ENCODE measurements at places on chromosomes 2 and 18.

DNA sequence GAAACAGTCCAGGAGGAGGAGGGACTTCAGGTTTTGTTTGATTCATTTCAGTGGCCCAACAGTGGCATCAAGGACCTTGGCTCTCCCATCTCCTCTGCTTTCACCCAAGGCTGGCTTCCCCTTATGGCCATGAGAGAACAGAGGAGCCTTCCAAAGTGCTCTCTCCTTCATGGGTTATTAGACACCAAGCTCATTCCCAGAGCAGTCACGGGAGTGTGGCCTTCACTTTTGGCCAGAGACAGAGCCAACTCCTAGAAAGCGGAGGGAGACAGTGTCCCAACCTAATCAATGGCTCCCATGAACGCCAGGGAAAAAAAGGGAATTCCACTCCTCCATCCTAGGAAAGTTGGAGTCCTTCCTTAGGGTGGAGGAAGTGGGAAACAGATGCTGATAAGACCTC lies 871 bp upstream of the DUSP28 start:
- no peak for DNase-seq
- H3K27me3 ChIP-seq = peaks cover 4% of the 10 kb centered on the region
- peaks cover 11% of the 10 kb centered on the region for H3K36me3 ChIP-seq
- no peak overlapping the region for H3K4me3 ChIP-seq
- no peak overlapping the region for H3K27ac ChIP-seq

DNA sequence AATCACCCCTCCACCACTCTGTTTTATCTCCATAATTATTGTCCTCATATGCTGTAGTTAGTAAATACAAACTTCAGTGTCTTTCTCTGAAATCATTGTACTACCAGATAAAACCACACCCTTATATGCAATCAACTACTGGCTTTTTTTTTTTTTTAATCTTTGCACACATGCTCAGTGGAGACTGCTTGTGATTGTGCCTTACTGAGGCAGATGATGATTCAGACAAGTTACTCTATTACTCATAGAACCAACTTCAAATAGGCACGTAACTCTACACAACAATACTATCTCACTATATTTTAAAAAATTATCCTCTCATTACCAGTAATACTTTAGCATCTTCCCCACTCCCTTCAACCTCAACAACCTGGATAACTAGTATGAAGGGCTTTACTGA lies 1278.4 kb upstream of the PIK3C3 start:
- no peak for DNase-seq
- no peaks in the 10 kb centered on the region for H3K4me1 ChIP-seq
- no peaks in the 10 kb centered on the region for H3K36me3 ChIP-seq
- H3K27me3 ChIP-seq = no peaks in the 10 kb centered on the region
- no peak overlapping the region for H3K4me3 ChIP-seq

- peaks cover 57% of the 10 kb centered on the region for H3K4me1 ChIP-seq
- H3K4me3 ChIP-seq = no peak overlapping the region
- no peaks in the 10 kb centered on the region for H3K27me3 ChIP-seq
These were observed 159.2 kb downstream of the FAM210A start for GRCh38 chr18:13566941-13567746.

- no peaks in the 10 kb centered on the region for H3K36me3 ChIP-seq
- no peaks in the 10 kb centered on the region for H3K27me3 ChIP-seq
- H3K4me3 ChIP-seq = no peak overlapping the region
- DNase-seq = no peak
- H3K27ac ChIP-seq = no peak overlapping the region
These were observed 5.5 kb downstream of the MEX3C start for GRCh38 chr18:51192026-51192425.

DNA sequence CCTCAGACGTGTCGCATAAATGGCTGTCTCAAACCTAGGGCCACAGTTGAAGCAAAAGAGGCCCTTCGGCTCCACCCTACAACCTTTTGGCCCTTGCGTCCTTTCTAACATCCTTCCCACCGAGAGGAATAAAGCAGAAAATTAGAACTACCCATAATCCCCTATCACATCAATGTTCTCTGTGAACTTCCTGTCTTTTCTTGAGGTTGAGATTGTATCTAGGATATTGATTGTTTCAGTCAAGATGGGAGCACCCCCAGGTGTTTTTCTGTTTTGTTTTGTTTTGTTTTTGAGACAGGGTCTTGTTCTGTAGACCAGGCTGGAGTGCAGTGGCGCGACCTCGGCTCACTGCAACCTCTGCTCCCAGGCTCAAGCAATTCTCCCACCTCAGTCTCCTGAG lies 23.6 kb downstream of the INPP5D start:
- no peak overlapping the region for H3K4me3 ChIP-seq
- no peaks in the 10 kb centered on the region for H3K27me3 ChIP-seq
- DNase-seq = no peak
- peaks cover 37% of the 10 kb centered on the region for H3K4me1 ChIP-seq
- H3K27ac ChIP-seq = peak overlapping the region; percentile 88

- H3K27ac ChIP-seq = peak overlapping the region; percentile 56
- H3K4me3 ChIP-seq = no peak overlapping the region
- H3K27me3 ChIP-seq = no peaks in the 10 kb centered on the region
- peaks cover 19% of the 10 kb centered on the region for H3K36me3 ChIP-seq
- H3K4me1 ChIP-seq = peaks cover 14% of the 10 kb centered on the region
- peak; percentile 37 for DNase-seq
These were observed 11.8 kb downstream of the IWS1 start for GRCh38 chr2:127514485-127514884.

DNA sequence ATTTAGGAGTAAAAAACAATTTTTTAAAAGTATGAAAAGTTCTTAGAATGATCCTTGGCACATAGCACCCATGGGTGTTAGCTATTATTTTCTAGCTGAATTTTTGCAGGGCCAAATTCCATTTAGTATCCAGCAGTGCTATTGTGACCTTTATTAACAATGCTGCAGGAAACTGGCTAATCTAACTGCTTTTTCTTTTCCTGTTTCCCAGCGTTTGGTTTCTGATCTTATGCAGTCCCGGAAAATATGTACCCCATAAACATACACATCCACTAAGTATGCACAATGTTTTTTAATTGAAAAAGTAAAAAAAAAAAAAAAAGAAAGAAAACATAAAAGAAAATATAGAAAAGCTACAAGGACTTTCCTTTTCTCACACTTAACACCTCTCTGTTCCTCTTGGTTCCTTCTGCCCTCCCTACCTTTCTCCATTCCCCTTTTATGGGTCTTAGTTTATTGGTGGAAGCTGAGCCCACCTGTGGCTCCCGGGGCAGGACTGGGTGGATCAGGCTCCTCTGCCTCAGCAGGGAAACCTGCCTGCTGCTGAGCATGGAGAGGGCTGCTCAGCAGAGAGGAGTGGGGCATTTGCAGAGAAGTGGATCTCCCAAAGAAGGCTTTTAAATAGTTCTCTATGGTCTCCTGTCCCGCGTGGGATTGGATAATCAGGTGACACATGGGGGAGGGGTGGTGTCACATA lies 9.3 kb upstream of the SLC16A14 start:
- H3K36me3 ChIP-seq = no peaks in the 10 kb centered on the region
- H3K4me3 ChIP-seq = no peak overlapping the region
- no peaks in the 10 kb centered on the region for H3K4me1 ChIP-seq
- no peaks in the 10 kb centered on the region for H3K27me3 ChIP-seq
- H3K27ac ChIP-seq = no peak overlapping the region
- DNase-seq = no peak

- H3K27me3 ChIP-seq = peaks cover 4% of the 10 kb centered on the region
- H3K4me1 ChIP-seq = peaks cover 23% of the 10 kb centered on the region
- H3K36me3 ChIP-seq = no peaks in the 10 kb centered on the region
- H3K4me3 ChIP-seq = no peak overlapping the region
These were observed 45.0 kb upstream of the MTCL1 start for GRCh38 chr18:8660316-8660715.

- no peaks in the 10 kb centered on the region for H3K36me3 ChIP-seq
- peak; percentile 82 for DNase-seq
- H3K4me1 ChIP-seq = peaks cover 13% of the 10 kb centered on the region
- H3K4me3 ChIP-seq = peak within 1 kb of the TSS; percentile 66
These were observed at the start of gene ANXA4 for GRCh38 chr2:69741575-69742321. Gene ANXA4 (plus strand): TSS chr2:69742134. CDS start chr2:69781566, 39,432 bp downstream.

DNA sequence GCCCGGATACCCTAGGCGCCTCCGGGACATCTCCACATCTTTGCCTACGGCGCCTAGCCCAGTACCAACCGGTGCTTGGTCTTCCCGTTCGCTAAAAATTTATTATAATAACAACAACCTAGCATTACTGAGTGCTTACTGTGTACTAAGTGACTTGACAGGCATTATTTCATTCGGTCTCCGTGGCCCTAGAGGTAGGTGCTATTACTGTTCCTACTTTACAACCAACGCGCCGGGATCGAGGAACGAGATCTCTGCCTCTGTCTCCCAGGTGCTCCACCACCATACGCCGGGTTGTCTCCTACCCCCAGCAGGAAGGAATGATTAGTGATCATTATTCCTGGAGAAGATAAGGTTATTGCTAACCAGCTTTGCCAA lies 657 bp upstream of the BIN1 start:
- H3K4me3 ChIP-seq = peak overlapping the region; percentile 98
- H3K36me3 ChIP-seq = peaks cover 9% of the 10 kb centered on the region
- DNase-seq = no peak
- H3K27me3 ChIP-seq = no peaks in the 10 kb centered on the region

- H3K4me3 ChIP-seq = no peak overlapping the region
- no peak for DNase-seq
- H3K27me3 ChIP-seq = no peaks in the 10 kb centered on the region
These were observed 100.1 kb upstream of the ARL4C start for GRCh38 chr2:234596696-234597575.

DNA sequence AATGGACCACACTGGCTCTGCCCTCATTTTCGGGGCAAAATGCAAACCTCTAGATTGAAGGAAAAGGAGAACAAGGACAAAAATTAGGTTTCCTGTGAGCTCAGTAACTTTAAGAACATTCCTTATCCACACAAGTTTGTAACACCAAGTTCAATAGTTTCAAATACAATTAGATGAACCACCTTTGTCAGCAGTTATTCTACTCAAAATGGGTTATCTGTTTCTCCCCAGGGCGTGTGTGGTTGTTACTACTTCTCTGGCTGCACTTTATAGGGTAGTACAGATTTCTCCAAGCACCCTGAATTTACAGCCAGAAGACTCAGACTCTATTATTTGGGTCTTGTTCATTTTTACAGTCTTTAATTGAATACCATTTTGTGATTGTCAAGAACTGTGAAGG lies 45.0 kb upstream of the TANK start:
- no peaks in the 10 kb centered on the region for H3K36me3 ChIP-seq
- H3K27ac ChIP-seq = no peak overlapping the region
- no peaks in the 10 kb centered on the region for H3K4me1 ChIP-seq
- no peaks in the 10 kb centered on the region for H3K27me3 ChIP-seq
- no peak overlapping the region for H3K4me3 ChIP-seq

GRCh38 chr2:205496772-205497171 lies 185.5 kb upstream of the NRP2 start:
- no peaks in the 10 kb centered on the region for H3K36me3 ChIP-seq
- H3K4me1 ChIP-seq = peaks cover 5% of the 10 kb centered on the region
- H3K4me3 ChIP-seq = no peak overlapping the region
- DNase-seq = peak; percentile 88
- peak overlapping the region; percentile 67 for H3K27ac ChIP-seq

DNA sequence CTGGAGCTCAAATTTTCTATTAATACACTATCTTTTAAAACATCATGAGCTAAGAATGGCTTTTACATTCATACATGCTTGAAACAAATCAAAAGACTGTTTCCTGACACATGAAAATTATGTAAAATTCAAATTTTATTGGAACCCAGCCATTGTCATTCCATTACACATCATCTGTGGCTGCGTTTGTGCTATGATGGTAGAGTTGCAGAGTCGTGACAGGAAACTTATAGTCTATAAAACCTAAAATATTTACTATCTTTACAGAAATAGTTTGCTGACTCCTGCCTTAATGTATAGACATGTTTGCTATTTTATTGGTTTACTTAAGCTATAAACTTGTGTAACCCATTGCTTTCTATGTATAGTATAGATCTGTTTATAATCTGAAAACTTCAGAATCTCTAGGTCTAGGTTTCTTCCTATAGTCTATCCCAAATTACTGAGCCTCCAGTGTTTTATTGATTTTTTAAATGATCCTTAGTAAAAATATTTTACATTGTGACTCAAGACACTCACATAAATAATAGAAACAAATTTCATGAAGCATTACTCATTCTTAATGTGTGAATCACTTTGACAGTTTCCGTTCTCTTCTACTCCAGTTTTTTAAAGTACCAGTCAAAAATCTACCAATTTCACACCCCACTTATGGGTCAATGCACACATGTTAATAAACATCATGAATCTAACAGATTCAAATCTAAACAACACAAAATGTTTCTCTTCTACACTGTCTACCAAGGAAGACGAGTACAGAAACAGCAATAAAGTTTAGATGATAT lies 26.4 kb upstream of the MRPL19 start:
- no peak overlapping the region for H3K27ac ChIP-seq
- no peak for DNase-seq
- H3K4me3 ChIP-seq = no peak overlapping the region

DNA sequence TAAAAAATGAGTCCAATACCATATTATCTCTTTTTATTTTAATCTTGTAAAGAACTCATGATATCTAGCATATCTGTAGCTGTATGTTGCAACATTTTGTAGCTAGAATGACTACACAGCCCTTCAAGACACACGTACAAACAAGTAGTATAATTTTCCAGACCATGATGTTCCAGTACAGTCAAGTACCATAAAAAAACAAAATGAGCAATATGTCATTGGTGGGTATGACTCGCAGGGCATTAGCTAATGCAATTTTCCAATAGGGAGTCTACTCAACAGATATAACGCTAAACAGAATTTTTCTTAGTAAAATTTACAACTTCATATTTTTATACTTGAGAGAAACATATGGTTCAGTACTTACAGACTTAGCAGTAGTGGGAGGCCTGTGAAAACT lies 53.6 kb upstream of the UGP2 start:
- peak; percentile 76 for DNase-seq
- H3K27me3 ChIP-seq = no peaks in the 10 kb centered on the region
- H3K4me3 ChIP-seq = no peak overlapping the region
- no peaks in the 10 kb centered on the region for H3K36me3 ChIP-seq
- H3K27ac ChIP-seq = peak overlapping the region; percentile 26
- peaks cover 8% of the 10 kb centered on the region for H3K4me1 ChIP-seq

GRCh38 chr2:160201849-160202539 lies 1.9 kb upstream of the ITGB6 start:
- no peaks in the 10 kb centered on the region for H3K4me1 ChIP-seq
- DNase-seq = no peak
- H3K36me3 ChIP-seq = no peaks in the 10 kb centered on the region
- H3K4me3 ChIP-seq = no peak overlapping the region

DNA sequence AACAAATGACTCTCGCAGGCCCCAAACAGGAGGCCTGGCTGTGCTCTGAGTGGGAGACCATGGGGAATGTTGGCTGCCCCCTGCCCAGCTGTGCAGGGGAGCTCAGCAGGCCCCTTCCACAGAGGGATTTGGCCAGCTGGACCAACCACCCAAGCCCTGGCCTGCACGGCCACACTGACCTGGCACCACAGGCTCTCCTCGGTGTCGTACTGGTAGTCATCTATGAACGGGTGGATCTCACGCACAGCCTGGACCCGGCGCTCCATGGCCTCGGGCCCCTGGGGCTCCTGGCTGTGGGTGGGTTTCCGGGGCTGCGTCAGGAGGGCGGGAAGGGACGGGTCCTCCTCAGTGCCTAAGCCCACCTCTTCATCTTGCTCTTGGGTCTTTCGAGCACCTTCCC lies 74.5 kb downstream of the POLR1A start:
- no peak overlapping the region for H3K4me3 ChIP-seq
- peaks cover 83% of the 10 kb centered on the region for H3K36me3 ChIP-seq
- no peak overlapping the region for H3K27ac ChIP-seq
- no peaks in the 10 kb centered on the region for H3K27me3 ChIP-seq
- no peak for DNase-seq

Data from muscle of leg (tissue), 16 donors.